Activated CD4-positive, CD25-positive, alpha-beta regulatory T cell treated with anti-CD3 and anti-CD28 coated beads, Interleukin-2, amount 50 U/mL, for 72 hours (primary cell): ENCODE measurements at places on chromosomes 7 and 10.

- DNase-seq, result peak; percentile 16
These were observed 15.9 kb downstream of the GPRIN2 start for GRCh38 chr10:46540412-46541016.

DNA sequence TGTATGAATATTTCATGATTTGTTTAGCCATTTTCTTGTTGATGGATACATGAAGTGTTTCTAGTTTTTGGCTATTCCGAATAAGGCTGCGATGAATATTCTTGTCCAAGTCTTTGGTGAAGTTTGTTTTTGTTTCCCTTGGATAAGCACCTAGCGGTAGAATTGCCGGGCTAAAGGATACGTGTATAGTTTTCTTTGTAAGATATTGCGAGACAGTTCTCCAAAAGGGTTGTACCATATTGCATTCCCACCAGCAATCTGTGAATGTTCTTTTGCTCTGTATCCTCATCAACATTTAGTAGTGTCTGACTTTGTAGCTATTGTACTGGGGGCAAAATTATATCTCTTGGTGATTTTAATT is 142.6 kb downstream of the DOCK1 start:
- no peak for DNase-seq

- DNase-seq, result no peak
These were observed 13.4 kb downstream of the NRBF2 start for GRCh38 chr10:63146503-63146902.

GRCh38 chr7:149707448-149707886 is 65.9 kb downstream of the ZNF467 start:
- DNase-seq, result no peak
